ENCODE measurements at places on chromosomes 16 and 17.
A peak's percentile ranks its signal among the peaks of the same experiment; 100 is the strongest.

DNA sequence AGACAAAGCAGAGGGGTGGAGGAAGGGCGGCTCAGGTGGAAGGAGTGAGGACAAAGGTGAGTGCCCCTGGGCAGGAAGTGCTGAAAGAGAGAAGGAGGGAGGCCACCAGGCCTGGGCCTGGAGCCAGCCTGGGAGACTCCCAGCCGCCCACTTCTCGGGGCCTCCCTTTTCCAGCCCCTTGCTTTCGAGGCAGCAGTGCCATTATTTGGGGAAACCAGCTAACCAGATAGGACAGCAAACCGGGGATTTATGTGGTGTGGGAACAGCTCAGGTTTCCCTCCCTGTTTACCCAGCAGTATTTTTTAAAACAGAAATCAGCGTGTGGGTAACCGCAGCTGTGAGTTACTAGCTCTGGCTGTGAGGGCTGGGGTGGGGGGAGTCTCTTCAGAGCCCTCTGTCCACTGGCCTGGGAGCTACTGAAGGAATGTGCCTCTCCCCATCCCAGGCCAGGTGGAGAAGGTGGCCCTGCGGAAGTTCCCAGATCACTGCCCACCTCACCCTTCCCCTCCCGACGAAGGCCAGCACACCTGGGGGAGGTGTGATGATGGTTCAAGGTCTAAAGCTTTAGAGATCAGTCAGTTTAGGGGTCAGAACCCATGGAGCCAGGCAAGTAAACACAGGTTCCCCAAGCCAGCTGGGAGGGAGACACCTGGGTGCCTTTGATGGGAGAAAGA lies 8.4 kb upstream of the MEOX1 start:
- no peak for DNase-seq
- H3K27me3 ChIP-seq, result no peaks in the 10 kb centered on the region
- peak overlapping the region; percentile 40 for H3K27ac ChIP-seq
- no peak overlapping the region for H3K4me3 ChIP-seq
- no peaks in the 10 kb centered on the region for H3K36me3 ChIP-seq
- no peaks in the 10 kb centered on the region for H3K4me1 ChIP-seq

DNA sequence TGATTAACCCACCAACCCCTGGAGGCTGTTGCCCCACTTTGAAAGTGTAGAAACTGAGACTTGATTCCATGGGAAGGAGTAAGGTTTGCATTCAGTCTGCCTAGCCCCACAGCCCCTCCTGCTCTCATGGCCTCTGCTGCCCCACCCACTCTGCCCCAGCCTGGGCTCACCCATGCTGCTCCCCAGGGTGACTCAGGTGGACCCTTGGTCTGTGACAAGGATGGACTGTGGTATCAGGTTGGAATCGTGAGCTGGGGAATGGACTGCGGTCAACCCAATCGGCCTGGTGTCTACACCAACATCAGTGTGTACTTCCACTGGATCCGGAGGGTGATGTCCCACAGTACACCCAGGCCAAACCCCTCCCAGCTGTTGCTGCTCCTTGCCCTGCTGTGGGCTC lies 6.5 kb downstream of the PRSS41 start:
- H3K27ac ChIP-seq, result no peak overlapping the region
- no peak overlapping the region for H3K4me3 ChIP-seq
- DNase-seq, result no peak
- no peaks in the 10 kb centered on the region for H3K4me1 ChIP-seq
- H3K27me3 ChIP-seq, result no peaks in the 10 kb centered on the region

GRCh38 chr17:31497994-31498826 lies 106.7 kb downstream of the RAB11FIP4 start:
- H3K36me3 ChIP-seq, result no peaks in the 10 kb centered on the region
- no peak overlapping the region for H3K4me3 ChIP-seq
- H3K4me1 ChIP-seq, result peaks cover 11% of the 10 kb centered on the region
- DNase-seq, result peak; percentile 55
- H3K27me3 ChIP-seq, result no peaks in the 10 kb centered on the region

DNA sequence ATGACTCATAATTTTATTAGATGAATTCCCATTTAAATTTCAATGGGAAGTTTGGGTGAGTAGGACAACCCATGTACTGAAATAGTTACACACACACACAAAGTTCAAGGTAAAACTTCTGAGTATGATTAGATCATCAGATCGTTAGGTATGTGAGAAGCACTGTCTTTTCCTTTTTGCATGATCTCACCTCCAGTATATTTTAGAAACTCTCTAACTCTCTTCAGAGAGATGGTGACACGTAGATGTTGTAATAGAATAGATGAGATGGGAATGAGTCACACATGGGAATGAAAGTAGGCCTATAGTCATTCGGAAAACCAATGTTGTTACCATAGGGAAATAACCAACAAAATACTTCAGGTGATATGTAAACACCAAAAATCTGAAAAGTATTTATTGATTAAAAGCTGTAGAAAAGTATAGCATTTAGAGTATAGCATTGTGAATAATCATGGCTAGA lies 22.2 kb downstream of the KRT23 start:
- no peaks in the 10 kb centered on the region for H3K36me3 ChIP-seq
- no peaks in the 10 kb centered on the region for H3K27me3 ChIP-seq
- no peak overlapping the region for H3K27ac ChIP-seq
- H3K4me3 ChIP-seq, result no peak overlapping the region
- no peaks in the 10 kb centered on the region for H3K4me1 ChIP-seq
- no peak for DNase-seq

- no peak overlapping the region for H3K27ac ChIP-seq
- no peaks in the 10 kb centered on the region for H3K4me1 ChIP-seq
- no peak for DNase-seq
These were observed 55.0 kb downstream of the SALL1 start for GRCh38 chr16:51095890-51096626.

- no peaks in the 10 kb centered on the region for H3K36me3 ChIP-seq
- H3K4me3 ChIP-seq, result no peak overlapping the region
- H3K27ac ChIP-seq, result no peak overlapping the region
- H3K4me1 ChIP-seq, result no peaks in the 10 kb centered on the region
These were observed 21.4 kb upstream of the ZFP90 start for GRCh38 chr16:68517606-68518166.
